ENCODE measurements at places on chromosomes 6 and 20.

- no peak for DNase-seq
Observed at GRCh38 chr20:21504323-21504722, 9.5 kb downstream of the NKX2-2 start.

DNA sequence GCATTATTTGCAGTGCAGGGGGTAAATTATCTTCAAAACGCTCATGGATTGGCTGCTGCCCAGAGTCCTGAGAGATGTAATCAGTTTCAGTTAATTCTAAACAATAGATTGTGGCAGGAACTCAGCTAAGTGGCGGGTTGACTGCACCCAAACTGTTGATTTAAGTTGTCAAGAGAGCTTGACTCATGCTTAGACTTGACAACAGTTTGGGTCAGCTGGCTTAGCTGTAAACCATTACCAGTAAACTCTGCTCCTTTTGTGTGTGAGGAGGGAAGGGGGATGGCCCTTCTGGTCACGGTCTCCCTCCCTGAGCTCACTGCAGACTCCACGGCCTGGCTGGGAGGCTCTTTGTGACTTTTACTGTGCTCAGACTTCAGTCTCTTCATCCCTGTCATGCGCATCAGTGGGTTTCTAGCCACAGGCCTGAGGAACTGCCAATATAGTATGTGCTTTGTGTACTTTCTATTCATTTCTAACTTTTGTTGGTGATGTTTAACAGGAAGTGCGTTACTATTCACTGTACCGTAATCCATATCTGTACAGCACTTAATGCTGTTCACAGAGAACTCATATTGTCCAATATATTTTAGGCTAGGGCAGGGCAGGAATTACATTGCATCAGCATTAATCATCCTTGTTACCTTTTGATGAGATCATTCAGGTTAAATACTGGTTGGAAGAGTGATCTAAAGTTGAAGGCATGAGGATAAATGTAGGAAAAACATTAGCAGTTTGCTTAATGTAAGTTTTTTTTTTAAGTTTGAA lies 488.3 kb downstream of the CDKAL1 start:
- peak; percentile 92 for DNase-seq

GRCh38 chr6:47170617-47170947 lies 128.4 kb upstream of the ADGRF1 start:
- no peak for DNase-seq

GRCh38 chr6:63245420-63245819 lies 34.2 kb downstream of the FKBP1C start:
- DNase-seq: no peak

Data from epithelial cell of esophagus (primary cell).